Activated CD4-positive, alpha-beta memory T cell treated with anti-CD3 and anti-CD28 coated beads for 36 hours (primary cell): ENCODE measurements at places on chromosomes 1 and 21. TPM values are rescaled to one million over a fixed set of nuclear protein-coding genes. Genes with fewer than 3 reads are reported as not detected.

LIPI gene
- not detected for total RNA-seq

DNA sequence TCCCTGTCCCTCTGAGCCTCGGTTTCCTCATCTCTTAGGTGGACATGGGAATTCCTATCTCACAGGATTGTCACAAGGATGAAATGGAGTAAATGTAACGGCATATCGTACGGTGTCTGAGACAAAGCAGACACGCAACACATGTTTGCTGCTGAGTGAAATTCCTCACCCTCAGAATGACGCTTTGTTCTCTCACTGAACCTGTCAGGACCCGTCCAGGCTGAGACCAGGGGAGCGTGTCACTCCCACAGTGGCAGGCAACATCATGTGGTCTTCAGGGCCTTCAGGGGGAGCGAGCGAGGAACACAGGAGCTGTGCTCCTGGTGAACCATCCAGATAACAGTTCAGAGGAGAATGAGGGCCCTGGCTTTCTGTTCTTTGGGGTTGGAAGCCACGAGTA, 74.2 kb downstream of the TOMM20 start:
- DNase-seq, result no peak

DNA sequence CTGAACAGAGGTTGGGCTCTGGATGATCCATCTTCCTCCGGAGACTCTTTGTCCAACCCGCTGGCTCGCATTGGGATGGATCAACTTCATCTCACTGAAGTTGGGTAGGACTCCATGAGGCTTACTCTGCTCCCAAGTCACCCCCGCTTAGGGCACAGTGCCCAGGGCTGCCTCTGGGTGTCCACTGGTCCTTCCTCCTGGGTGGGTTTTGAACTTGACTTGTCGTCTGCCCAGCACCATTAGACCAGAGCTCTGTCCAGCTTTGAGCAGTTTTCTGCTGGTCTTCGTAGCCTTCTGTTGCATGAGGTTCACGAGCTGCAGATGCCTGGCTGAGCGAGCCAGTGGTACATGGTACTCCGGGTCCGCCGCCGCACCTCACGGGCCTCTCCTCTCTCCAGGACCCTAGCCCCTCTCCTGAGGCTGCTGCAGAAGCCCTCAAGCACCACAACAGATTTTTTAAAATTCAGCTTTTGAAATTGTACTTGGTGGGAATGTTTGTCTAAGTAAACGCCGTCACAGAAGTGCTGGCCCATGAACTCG, 33.8 kb upstream of the COL6A1 start:
- DNase-seq, result no peak

ABCG1 gene
- total RNA-seq, result 22.2 TPM

DNA sequence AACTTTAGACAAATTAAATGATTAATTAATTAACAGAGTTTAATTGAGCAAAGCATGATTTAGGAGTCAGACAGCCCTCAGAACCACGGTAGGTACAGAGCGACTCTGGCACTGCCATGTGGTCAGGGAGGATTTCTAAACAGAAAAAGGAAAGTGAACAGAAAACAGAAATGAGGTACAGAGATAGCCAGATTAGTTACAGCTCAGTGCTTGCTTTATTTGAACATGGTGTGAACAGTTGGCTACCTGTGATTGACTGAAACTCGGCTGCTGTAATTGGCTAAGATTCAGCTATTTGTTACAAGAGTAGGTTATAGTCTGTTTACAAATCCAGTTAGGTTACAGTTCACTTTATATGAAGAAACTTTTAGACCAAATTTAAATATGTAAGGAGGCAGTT, 163.0 kb upstream of the TNR start:
- DNase-seq, result no peak

GRCh38 chr1:205972491-205973168, 29.4 kb upstream of the SLC26A9 start:
- no peak for DNase-seq

DNA sequence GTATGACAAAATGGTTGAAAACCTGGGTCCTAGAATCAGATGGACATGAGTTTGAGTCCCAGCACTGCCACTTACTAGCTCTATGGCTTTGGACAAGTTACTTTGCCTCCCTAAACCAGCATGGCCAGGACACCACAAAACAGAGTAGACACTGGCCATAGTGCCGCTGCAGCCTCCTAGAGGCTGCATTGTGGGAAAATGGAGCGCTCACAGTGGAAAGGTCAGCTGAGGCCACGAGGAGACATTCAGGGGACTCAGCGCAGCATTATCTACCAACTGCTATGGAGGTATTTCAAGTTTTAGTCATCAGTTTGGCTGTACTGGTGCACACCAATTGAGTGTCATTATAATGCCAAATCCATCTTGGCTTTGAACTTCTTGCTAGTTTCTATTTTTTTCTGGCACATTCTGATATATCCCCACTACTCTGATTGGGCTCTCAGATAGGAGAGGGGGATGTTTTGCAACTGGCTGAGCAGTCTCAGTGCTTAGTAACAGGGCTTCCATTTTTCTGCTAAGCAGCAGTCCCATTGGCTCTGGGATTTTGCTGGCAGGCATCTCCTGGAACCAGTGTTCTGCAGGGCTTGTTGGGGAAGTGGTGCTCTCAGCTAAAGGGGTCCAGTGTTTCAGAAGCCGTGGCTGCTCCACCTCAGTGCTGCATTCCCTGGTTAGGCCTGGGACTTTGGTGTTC, 16.2 kb downstream of the NT5C1A start:
- DNase-seq, result no peak

- no peak for DNase-seq
These were observed 583.5 kb upstream of the ZP4 start for GRCh38 chr1:238474263-238474662.

CA6 gene
- 0.26 TPM for total RNA-seq

DNA sequence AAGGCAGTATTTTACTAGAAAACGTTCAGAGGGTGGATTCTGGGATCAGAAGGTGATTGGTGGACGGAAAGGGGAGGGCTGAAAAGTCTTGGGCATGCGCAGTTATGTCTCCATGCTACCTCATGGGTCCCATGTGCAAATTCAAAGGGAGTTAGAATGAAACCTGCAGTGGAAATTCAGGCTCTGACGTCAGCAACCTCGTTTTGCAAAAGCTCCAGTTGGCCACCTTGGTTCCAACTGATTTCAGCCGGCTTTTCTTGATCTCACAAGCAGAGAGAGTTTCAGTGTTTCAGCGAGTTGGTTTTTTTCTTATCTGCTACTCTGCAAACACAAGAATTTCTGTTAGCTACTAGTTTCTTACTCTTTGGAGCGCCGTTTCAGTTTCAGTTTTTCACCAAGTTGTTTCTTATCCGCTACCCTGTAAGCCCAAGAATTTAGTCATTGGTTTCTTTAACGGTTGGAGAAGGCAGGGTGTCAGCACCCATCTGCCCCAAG, 69.8 kb upstream of the PGBD5 start:
- peak; percentile 29 for DNase-seq

GRCh38 chr1:24679725-24680124, 36.6 kb downstream of the SRRM1 start:
- DNase-seq, result no peak

GRCh38 chr21:43681650-43682049, 22.3 kb downstream of the RRP1B start:
- DNase-seq, result no peak

DNA sequence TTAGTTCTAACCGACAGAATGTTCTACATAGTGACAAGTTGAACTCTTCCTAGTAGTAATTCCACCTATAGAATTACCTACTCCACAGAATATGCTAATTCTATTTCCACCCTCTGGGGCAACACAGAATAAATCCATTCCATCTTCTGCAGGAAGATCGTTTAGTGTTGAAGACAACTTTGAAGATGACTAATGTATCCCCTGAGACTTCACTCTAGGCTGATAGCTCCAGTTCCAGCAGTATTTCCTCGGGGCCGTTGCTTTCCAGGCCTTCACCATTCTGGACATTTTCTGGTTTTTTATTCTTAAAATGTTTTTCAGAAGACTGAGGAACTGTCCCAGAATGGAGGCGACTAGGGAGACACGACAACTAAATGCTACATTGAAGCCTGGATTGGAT, 61.0 kb upstream of the CSF1 start:
- no peak for DNase-seq

LENEP gene
- 0.36 TPM for total RNA-seq

DNA sequence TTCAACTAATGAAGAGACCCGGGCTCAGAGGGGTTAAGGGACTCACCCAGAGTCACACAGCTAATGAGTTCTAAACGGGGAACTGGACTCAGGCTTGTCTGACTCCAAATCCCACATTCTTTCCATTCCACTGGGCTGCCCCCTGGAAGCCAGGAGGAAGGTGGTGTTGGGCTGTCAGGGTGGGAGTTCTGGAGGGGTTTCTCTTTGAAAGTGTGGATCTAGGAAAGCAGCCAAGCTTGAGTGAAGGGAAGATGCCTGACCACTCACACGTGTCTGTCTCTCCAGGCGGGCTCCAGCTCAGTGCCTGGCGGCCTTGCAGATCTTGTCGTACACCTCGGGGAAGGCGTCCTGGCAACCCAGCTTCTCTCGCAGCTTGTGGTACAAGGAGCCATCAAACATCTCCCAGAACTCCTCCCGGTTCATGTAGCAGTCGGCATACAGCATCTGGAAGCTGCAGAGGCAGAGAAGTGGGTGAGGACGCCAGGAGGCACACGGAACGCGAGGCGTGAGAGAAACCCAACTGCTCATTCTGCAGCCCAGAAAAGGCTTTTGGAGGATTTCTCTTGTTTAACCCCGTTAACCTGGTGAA, 35.0 kb downstream of the DHCR24 start:
- DNase-seq, result no peak

- DNase-seq, result no peak
These were observed 10.7 kb upstream of the NPHP4 start for GRCh38 chr1:6002714-6003501.

GRCh38 chr21:18244671-18245463, at the start of gene CHODL:
Gene CHODL, plus strand, starts transcription at chr21:18244833. Its CDS starts 391 bp downstream, at chr21:18245224.
- no peak for DNase-seq
